ENCODE measurements at places on chromosomes 13 and 19. TPM values are rescaled to one million over a fixed set of nuclear protein-coding genes. Genes with fewer than 3 reads are reported as not detected.

DNA sequence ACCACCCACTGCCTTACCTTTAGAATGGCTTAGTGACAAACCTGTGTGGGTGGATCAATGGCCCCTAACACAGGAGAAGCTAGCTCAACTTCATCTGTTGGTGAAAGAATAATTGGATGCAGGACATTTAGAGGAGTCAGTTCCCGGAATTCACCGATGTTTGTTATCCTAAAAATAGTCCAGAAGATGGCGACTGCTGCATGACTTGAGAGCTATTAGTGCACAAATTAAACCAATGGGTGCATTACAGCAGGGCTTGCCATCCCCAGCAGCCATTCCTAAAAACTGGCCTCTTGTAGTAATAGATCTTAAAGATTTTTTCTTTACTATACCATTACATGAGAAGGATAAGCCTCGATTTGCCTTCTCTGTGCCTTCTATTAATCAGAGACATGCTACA is 46.8 kb upstream of the ZNF726 start:
- no peaks in the 10 kb centered on the region for H3K4me1 ChIP-seq
- H3K4me3 ChIP-seq, result no peak overlapping the region

DNA sequence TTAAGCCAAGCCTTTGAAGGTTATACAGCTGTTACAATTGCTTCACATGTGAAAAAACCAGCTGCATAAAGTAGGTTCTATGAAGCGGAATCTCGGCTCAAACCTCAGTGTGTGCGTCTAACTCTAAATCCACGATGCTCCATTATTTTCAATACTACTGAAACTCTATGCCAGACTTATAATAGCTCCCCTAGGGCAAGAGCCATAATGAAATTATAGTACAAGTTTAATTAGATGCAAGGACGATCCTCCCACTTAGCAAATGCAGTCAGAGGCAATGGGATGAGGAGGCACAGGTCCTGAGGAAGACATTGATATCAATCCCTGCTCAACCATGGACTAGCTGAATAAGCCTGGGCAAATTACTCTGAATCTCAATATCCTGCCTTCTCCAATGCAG is 31.1 kb downstream of the SLC7A1 start:
- peaks cover 96% of the 10 kb centered on the region for H3K4me1 ChIP-seq
- no peak for DNase-seq
- no peaks in the 10 kb centered on the region for H3K27me3 ChIP-seq
- H3K27ac ChIP-seq, result peak overlapping the region; percentile 65

- peaks cover 3% of the 10 kb centered on the region for H3K36me3 ChIP-seq
- H3K4me3 ChIP-seq, result peak overlapping the region; percentile 66
- peak overlapping the region; percentile 73 for H3K27ac ChIP-seq
- DNase-seq, result no peak
- H3K4me1 ChIP-seq, result peaks cover 95% of the 10 kb centered on the region
Observed at GRCh38 chr19:10516671-10517286, 468 bp downstream of the S1PR5 start.

DNA sequence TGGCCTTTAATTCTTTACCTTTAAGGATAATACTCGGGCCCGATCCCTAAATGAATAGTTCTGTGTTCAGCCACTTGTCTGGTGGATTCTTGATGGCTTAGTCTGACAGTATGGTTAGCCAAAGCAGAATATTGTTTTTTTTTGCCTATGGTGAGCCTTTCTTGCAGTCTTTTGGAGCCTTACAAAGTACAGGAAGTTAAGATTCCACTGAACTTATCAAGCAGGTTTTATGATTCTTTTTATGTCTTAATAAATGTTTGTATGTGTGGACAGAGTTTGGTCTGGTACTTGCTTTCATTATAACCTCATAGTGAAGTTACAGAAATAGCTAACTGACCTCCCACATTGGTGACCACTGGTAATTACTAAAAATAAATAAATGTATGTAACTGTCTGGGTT is 17.1 kb downstream of the PCCA start:
- no peaks in the 10 kb centered on the region for H3K36me3 ChIP-seq
- H3K27ac ChIP-seq, result peak overlapping the region; percentile 54
- H3K4me3 ChIP-seq, result no peak overlapping the region

- no peaks in the 10 kb centered on the region for H3K36me3 ChIP-seq
- no peak overlapping the region for H3K27ac ChIP-seq
- no peaks in the 10 kb centered on the region for H3K27me3 ChIP-seq
- DNase-seq, result no peak
Observed at GRCh38 chr13:59300355-59301173, 863.2 kb downstream of the DIAPH3 start.

Gene NR1H2
- total RNA-seq, result 84.1 TPM

Gene CYP2S1
- 12.5 TPM for total RNA-seq

Gene ZNF729
- total RNA-seq, result not detected

Gene NOTCH3
- 141 TPM for total RNA-seq

Gene ZNF98
- total RNA-seq, result 0.62 TPM

Gene CERS1
- total RNA-seq, result not detected

Data from esophagus squamous epithelium (tissue), 5 donors.